Esophagus squamous epithelium (tissue), 5 donors: ENCODE measurements at places on chromosomes 1 and 21.
A peak's percentile ranks its signal among the peaks of the same experiment; 100 is the strongest.

- DNase-seq: no peak
Measured at GRCh38 chr21:42533306-42533962, 19.8 kb downstream of the SLC37A1 start.

- DNase-seq: no peak
Measured at GRCh38 chr1:240254006-240254405, 162.3 kb downstream of the FMN2 start.

- no peak for DNase-seq
Measured at GRCh38 chr1:39418236-39418635, 73.2 kb upstream of the BMP8A start.

DNA sequence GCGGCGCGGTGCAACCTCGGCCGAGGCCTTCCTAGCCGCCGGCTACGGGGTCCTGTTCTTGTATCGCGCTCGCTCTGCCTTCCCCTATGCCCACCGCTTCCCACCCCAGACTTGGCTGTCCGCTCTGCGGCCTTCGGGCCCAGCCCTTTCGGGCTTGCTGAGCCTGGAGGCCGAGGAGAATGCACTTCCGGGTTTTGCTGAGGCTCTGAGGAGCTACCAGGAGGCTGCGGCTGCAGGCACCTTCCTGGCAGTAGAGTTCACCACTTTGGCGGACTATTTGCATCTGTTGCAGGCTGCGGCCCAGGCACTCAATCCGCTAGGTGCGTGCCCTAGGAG is 379 bp downstream of the PPCS start:
- peak; percentile 7 for DNase-seq

- DNase-seq: no peak
Measured at GRCh38 chr1:214637722-214638458, 34.9 kb downstream of the CENPF start.

DNA sequence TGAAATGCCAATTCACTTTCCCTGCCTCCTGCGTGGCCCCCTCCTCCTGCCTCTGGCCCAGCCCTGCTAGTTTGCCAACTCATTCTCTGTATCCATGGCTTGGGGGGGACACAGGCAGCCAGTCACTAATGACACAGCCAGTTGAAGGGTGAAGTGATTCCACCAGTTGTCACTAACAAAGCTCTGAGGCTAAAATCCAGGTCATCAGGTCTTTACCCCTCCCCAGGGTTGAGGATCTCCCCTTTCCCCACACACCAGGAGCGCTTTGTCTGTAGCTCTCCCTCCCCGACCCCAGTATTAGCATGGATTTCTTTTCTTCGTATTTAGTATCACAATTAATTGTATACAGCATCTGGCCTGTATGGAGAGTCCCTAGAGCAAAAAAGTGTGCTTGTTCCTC is 394.1 kb downstream of the RRAGC start:
- no peak for DNase-seq
